NCI-H1092 (cell line): ENCODE measurements at places on chromosomes 12 and 14.

DNA sequence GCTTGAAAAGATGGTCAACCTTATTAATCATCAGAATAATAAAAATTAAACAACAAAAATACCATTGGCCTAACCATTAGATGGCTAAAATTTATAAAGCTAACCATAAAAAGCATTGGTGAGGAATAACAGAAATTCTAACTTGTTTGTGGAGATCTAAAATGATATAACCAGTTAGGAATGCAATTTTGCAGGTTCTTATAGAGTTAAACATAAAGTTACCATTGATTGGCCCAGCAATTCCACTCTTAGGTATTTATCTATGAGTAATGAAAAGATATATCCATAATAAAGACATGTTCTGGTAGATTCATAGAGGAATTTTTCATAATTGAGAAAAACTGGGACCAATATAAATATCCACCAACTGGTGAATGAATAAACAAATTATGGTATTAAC is 1098.6 kb downstream of the FSCB start:
- DNase-seq = no peak

DNA sequence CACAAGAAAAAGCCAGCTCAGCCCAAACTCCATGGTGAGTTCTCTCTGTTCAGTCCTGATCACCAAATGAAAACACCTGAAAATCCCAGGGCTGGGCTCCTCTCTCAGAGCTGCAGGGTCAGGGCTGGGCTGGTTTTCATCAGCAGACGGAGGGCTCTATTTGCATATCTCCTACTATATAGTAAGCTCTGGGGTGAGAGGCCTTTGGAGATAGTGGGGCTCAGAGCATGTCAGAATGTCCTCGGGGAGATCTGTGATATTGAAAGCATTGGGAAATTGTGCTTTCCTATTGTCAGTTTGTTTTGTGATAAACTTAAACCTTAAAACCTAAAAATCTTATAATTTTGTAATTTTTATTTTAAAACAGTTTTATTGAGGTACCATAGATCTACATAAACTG is 742.6 kb downstream of the TMEM121 start:
- no peak for DNase-seq

DNA sequence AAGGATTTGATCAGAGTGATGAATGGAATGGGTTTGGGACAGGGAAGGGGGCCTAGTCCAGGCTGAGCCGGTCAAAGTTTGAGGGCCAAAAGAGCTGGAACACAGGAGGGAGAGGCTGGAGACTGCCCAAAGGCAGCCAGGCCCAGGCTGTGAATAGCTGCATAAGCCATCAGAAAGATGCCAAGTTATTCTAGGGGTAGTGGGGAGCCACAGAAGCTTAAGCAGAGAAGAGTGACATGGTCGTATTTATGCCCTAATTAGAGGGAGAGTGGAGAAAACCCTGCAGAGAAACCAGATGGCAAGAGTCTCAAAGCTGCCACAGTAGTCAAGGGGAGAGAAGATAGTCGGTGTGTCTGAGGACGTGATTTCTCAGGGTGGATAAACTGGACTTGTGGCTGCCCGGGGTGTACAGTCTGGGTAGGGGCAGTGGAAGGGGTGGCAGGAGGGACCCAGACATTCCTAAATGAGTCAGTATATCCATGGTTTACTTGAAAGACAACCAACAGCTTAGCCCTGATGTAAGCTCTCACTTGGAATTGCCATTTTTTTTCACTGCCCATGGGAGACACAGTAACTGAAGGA is 99.2 kb downstream of the PRICKLE1 start:
- DNase-seq = no peak

GRCh38 chr14:100325231-100325632 is 2.1 kb downstream of the SLC25A47 start:
- no peak for DNase-seq

GRCh38 chr12:125853670-125854069 is 788.4 kb downstream of the AACS start:
- DNase-seq = no peak

GRCh38 chr14:29097476-29097875 is 330.9 kb downstream of the FOXG1 start:
- no peak for DNase-seq

DNA sequence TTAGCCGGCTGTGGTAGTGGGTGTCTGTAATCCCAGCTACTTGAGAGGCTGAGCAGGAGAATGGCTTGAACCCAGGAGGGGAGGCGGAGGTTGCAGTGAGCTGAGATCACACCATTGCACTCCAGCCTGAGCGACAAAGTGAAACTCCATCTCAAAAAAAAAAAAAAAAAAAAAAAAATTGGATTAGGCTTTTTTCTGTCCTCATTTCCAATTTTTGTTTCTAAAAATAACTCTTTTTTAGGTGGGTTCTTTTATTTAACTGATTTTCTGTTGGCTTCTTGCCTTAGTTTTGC is 863.7 kb downstream of the LRFN5 start:
- no peak for DNase-seq

DNA sequence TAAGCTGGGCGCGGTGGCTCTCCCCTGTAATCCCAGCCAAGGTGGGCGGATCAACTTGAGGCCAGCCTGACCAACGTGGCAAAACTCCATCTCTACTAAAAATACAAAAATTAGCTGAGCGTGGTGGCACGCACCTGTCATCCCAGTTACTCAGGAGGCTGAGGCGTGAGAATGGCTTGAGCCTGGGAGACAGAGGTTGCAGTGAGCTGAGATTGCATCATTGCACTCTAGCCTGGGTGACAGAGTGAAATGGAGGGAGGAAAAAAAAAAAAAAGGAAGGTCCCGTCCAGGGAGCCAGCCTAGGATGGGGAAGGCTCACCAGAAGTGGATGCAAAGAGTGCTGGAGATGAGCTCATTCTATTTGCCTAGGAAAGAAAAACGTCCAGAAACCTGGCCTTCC is 1.9 kb upstream of the CD27 start:
- no peak for DNase-seq

DNA sequence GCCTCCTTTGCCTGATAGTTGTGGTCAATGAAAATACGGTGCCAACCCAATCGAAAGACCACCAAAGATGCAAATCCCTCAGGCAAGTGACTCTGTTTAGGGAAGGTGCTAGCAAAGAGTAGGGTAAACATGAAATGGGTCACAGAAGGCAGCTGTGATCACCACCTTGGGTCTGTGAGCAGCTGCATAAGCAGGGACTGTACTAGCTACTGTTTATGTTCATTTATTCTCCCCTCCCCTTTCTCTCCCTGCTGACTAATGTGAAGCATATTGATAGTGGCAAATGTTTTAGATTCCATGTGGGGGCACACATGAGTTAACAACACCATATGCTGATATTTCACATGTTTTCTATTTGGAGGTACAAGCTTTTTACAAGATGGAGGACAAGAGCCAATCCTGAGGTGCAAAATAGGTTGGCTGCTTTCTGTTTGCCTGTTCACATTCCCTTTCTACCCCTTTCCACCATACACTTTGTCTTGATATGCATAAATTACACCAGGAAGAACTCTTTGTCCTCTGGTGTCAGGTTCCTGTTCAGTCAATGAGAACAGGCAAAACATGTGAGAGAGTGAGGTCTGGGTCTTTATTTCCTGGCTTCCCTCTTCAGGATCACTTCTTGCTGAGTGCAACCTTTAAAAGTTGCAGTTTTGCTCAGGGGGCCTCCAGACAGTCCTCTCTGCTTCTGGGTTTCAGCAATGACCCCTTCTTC is 71.1 kb downstream of the AVPR1A start:
- no peak for DNase-seq

- no peak for DNase-seq
Measured at GRCh38 chr14:26839481-26839880, 241.6 kb upstream of the NOVA1 start.

- no peak for DNase-seq
Measured at GRCh38 chr14:105927096-105928060, 401.0 kb downstream of the TMEM121 start.

- no peak for DNase-seq
Measured at GRCh38 chr14:85426068-85426935, 103.6 kb upstream of the FLRT2 start.

DNA sequence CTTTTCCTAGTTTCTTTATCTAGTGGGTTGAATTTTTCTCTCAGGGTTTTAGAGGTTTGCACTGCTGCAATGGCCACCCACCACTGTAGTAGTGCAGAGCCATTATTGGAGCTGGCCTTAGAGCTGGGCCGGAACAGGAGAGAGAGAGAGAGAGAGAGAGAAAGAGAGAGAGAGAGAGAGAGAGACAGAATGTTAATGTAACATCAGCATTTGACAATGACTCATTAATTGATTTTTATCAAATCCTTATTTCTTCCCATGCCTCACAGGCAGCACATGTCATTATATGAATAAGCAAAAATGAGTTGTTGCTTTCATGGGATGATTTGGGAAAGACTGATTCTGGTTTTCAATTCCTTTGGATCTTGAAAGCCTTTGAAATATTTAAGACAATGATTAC is 76.3 kb upstream of the PPP4R3A start:
- no peak for DNase-seq

DNA sequence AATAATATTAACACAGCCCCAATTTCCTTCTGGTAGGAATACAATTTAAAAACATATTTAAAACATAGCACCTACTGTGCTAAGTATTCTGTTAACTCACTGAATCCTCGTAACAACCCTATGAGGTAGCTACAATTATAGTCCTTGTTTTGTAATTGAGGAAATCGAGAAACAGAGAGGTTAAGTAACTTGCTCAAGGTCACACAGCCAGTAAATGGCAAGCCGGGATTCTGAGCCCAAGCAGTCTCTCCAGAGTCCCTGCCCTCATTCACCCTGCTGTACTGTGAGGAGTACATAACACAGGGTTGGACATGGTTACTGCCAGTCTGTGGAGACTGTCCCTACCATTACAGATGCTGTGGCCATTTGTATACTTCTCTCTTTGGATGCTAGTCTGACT is 44.3 kb downstream of the SUDS3 start:
- DNase-seq = no peak

GRCh38 chr12:32139064-32139421 is 32.4 kb downstream of the BICD1 start:
- DNase-seq = no peak
